CD4-positive, alpha-beta T cell treated with Interleukin-10 for 1 hour (primary cell): ENCODE measurements at places on chromosomes 11 and 22.

- DNase-seq, result peak; percentile 22
Observed at GRCh38 chr22:19291218-19291579, 320 bp downstream of the CLTCL1 start.

- no peak for DNase-seq
Observed at GRCh38 chr11:19357943-19358342, 117.2 kb upstream of the E2F8 start.

DNA sequence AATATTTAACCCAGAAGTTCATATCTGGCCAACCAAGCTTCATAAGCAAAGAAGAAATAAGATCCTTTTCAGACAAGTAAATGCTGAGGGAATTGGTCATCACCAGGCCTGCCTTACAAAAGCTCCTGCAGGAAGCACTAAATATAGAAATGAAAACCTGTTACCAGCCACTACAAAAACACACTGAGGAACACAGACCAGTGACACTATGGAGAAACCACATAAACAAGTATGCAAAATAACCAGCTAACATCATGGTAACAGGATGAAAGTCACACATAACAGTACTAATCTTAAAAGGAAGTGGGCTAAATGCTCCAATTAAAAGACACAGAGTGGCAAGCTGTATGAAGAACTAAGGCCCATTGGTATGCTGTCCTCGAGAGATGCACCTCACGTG, 311.4 kb downstream of the DYNC2H1 start:
- no peak for DNase-seq

GRCh38 chr11:88950975-88951374, 114.8 kb downstream of the GRM5 start:
- DNase-seq, result no peak

- no peak for DNase-seq
Observed at GRCh38 chr22:29251981-29252911, 15.5 kb downstream of the RHBDD3 start.
